ENCODE measurements at places on chromosomes 5 and 9.

- no peak for DNase-seq
These were observed 297.3 kb downstream of the NR3C1 start for GRCh38 chr5:143106174-143106573.

- DNase-seq = no peak
These were observed 34.8 kb upstream of the RXRA start for GRCh38 chr9:134291452-134291881.

DNA sequence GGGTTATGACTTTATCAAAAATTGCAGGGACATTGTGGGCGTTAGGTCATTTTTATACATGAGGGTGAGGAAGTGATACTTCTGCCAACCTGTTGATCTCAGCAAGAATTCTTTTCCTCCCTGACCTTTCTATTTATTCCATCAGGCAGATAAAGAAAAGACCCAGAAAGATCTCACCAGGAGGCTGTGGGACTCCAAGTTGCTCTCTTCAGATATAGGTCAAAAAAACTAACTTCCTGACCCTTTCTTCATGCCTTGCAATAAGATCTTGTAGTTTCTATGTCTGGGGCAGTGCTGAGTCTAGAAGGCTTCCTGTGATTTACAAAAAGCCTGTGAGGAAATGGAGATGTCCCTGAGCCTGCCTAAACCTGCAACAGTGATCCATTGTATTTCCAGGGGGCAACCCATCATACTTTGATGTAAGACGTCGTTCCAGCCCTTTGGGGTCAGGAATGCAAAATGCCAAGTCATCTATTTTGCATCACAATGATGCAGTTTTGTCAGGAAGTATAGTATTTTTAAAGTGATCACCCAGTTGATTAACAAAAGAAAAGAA is 22.0 kb upstream of the PIK3R1 start:
- no peak for DNase-seq

DNA sequence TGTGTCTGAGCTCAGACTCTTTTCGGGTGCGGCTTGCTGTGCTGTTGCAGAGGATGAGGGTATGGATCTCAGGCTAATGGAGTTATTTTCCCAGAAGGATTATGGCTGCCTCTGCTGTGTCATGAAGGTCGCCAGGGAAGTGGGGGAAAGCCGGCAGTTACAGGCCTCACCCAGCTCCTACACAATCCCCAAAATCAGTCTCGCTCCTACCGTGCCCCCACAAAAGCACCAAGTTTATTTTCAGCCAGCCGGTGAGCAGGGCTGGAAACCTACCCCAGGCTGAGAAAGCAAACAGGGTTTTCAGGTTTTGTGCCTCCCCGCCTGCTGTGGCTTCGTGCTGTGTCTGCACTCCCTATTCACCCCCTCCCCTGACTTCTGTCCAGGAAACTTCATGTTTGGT is 113.3 kb downstream of the SLC24A2 start:
- no peak for DNase-seq

- no peak for DNase-seq
These were observed 200.0 kb upstream of the ATP10B start for GRCh38 chr5:161051920-161052500.
